Inflammatory macrophage treated with lipopolysaccharide for 1 hour (primary cell): ENCODE measurements at places on chromosomes 3 and 15.

GRCh38 chr3:146342989-146343388, 92.1 kb upstream of the PLSCR4 start:
- DNase-seq = no peak

DNA sequence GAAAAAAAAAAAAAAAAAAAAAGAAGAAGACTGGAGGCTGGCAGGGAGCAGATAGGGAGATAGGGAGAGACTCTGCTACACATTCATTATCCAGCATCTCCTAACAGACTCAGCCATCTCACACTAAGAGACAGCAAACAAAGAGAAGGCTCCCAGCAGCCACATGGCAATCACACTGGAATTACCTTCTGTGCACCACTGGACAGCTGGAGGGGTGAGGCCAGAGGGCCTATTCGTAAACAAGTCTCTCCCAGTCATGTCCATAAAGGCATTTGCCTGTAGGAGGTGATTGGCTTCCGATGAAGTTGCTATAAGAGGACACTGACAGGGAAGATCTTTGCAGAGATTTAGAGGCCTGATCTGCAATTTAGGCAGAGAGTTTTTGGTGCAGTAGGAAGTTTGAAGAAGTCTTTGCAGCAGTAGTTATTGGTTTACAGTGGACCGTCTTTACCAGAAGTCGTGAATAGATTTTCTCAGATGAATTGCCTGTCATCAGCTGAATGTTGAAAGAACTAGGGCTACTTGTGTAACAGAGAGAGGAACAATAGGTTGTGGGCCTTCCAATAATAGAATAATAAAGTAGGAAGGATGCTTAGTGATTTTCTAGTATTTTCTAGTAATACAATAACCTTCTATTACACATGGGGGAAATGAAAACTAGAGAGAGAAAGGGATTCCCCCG, 89.7 kb downstream of the TP63 start:
- no peak for DNase-seq

GRCh38 chr3:101279162-101279561, 41.2 kb downstream of the IMPG2 start:
- DNase-seq = no peak

GRCh38 chr3:38036906-38037305, 2.1 kb upstream of the DLEC1 start:
- DNase-seq = no peak

- DNase-seq = no peak
Measured at GRCh38 chr3:119632829-119633228, 27.6 kb downstream of the POPDC2 start.

GRCh38 chr15:89114990-89115389, 26.7 kb downstream of the ABHD2 start:
- no peak for DNase-seq

DNA sequence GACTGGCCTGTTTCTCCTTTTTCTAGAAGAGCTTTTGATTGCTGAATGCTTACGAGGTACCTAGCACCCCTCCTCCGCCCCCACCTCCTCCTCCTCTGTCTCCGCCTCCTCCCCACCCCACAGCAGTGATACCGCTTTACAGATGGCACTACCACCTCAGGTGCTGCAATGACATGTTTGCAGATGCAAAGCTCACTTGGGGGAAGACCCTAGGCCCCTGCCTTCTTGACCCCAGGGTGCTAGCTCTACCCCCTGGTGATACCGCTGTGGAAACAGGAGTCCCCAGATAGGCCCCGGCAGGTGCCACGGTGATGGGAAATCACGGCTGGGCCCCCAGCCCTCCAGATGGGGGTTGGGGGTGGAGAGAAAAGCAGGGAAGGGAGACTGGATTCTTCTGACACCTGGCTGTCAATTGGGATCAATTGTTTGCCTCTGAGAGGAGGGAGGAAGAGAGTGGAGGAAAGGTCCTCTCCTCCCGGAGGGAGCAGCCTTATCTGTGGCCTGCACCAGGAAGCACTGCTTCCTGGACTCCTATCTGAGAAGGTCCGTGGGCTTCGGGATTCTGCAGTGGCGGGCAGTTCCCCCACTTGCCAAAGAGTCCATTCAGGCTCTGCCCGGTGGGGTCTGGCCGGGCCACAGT, 37.6 kb downstream of the DNASE1L3 start:
- DNase-seq = no peak

- DNase-seq = no peak
Measured at GRCh38 chr15:67980773-67981685, 73.1 kb upstream of the PIAS1 start.

GRCh38 chr3:10758304-10759037, 57.6 kb upstream of the SLC6A11 start:
- peak; percentile 44 for DNase-seq

GRCh38 chr15:31371520-31372240, 45.0 kb downstream of the KLF13 start:
- DNase-seq = no peak

- no peak for DNase-seq
Measured at GRCh38 chr15:80727196-80727595, 32.1 kb downstream of the ABHD17C start.

- no peak for DNase-seq
Measured at GRCh38 chr15:93458597-93458996, 369.6 kb upstream of the RGMA start.

- no peak for DNase-seq
Measured at GRCh38 chr3:179410999-179411398, 40.3 kb downstream of the GNB4 start.
